ENCODE measurements at places on chromosomes 4 and X. TPM values are rescaled to one million over a fixed set of nuclear protein-coding genes. Genes with fewer than 3 reads are reported as not detected.

GRCh38 chr4:140208921-140209320 is 54.9 kb upstream of the MAML3 start:
- DNase-seq, result no peak

DNA sequence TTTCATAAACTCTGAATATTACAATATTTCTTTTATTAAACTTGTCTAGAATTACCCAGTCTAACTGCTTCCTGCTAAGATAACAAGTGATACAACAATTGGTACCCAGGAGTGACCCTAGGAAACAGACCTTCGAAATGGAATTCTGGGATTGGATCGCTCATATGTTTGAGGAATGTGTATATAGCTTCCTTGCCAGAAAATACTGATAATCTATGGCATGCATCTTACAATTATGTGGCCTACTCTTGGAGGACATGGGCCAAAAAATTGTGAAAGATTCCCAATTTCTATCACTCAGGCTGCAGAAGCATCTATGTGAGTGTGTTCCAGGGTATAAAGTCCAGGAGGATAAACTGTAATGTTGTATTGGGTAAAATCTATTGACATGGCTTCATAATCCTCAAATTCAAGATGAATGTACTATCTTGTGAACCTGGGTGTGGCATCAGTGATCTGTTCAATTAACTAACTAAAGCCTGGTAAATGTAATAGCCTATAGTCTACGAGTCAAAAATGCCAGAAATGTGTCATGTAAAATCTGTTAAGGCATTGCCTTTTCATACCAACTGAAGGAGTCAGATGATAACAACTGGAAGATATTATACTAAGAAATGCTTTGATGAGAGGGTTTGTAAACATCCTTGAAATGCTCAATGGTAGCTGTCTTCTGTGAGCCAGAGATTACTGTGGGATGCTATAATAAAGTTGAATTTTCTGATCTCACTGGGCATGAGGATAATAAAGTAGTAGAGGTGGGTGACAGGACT is 1499.3 kb downstream of the PCDH7 start:
- DNase-seq, result no peak

Gene PAGE1
- not detected for total RNA-seq

DNA sequence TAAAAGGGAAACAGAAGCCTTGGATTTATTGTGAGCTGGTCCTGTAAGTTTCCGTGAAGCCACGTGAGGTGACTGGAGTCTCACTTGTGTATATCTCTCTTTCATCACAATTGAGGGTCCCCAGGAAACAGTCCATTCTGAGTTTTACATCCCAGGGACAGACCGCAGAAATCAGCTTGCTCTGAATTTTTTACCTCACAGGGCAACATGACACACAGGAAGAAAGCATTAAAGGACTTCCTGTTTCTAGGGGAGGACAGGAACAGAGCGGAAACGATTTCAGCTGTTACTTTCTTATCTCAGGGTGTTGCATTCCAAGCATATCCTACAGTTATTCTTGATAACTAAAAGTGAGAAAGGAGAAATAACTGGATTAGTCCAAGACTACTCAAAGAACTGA is 553.5 kb downstream of the TRAM1L1 start:
- DNase-seq, result no peak

All from activated CD4-positive, alpha-beta memory T cell treated with anti-CD3 and anti-CD28 coated beads for 36 hours (primary cell).